ENCODE measurements at places on chromosomes 3 and 15.
A peak's percentile ranks its signal among the peaks of the same experiment; 100 is the strongest.

DNA sequence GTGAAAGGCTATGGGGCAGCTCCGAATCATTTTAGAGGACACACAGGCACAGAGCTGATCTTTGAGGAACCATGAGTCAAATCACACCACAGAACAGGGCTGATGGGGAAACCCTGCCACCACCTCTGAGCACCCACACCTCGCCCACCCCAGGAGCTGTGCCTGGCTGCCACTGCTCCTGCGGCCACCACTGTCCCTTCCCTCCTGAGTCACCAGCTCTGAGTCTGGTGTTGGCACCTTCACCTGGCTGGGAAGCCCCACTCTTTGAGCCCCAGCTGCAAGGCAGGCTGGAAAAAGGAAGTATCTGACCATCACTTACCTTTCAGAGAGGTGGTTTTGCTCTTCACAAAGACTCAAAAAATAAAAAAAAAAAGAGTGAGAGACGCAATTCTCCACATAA, 63.6 kb upstream of the MEF2A start:
- peak; percentile 49 for DNase-seq

GRCh38 chr15:88629071-88629470, 7.9 kb downstream of the AEN start:
- no peak for DNase-seq

GRCh38 chr3:101262393-101263240, 57.8 kb downstream of the IMPG2 start:
- DNase-seq = no peak

GRCh38 chr3:13494463-13495350, 14.6 kb downstream of the HDAC11 start:
- no peak for DNase-seq

DNA sequence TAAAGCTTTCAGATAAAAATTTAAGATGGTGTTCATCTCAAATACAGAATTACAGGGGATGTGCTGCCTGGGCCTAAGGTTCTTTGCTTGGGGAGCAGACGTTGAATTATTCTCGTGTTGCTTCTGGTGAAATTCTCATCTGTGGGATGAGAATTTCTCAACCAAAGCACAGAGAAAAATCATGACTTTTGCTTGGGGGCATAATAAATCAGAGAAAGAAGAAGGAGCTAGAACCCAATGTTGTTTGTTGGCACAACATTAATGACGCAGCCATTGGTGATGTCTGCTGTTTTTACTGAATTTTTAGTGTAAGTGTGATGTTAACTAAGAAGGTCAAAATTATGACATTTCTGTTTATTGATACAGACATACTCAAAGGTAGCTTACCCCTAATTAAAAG, 35.7 kb downstream of the P3H2 start:
- DNase-seq = no peak

- no peak for DNase-seq
These were observed 328.3 kb downstream of the THSD4 start for GRCh38 chr15:71443538-71443937.

DNA sequence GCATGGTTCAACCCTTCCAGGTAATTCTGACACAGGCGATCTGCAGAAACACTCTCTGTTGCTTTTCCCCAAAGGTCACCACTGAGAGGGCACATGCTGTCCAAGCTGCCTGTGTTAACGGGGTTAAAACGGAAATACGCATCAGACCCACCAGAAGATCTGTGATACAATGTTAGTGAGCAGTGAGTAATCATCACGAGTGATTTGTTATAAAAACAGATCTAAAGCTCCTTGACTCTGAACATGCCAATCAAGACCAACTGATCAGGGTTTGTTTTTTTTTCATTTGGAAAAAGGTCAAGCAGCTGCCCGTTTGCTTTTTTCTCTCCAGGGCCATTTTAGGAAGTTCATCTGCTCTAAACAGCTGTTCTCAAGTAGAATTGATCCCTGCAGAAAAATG, 43.2 kb downstream of the FGF12 start:
- no peak for DNase-seq

DNA sequence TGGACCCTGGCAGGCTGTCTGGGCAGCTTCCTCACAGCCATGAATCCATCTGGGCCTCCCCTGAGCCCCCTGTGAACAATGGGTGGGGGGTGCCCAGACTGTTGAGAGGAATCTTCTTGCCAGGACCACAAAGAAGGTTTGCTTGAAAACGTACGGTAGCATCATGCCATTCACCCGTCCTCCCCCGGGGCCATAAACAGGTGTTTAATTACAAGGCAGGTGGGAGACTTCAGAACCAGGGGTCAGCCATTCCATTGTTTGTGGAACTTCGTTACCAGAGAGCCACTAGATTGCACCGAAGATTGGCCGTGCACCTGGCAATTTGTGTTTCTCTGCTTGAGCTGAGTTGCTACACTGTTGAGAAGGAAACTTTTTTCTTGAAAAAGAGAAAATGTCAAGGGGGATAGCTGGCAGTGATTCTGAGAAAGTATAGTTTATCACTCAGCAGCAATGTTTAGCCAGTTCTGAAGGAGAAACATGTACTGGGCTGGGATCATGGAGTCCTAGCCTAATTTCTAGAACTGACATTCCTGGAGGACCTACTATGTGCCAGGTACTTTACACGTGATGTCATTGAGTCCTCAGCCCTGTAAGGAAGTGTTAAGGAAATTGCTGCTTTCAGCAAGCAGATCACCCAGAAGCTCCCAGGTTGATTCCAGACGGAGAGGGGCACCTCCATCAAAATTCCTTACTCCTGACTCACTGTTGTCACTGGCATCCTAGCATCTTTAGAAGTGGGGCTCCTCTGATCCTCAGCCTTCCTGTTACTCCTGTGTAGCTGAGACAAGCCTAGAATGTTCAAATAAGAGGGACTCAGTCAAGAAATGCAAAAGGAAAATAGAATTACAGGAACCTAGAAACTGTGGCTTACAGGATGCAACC, 103.8 kb upstream of the UBE2E1 start:
- DNase-seq = no peak

DNA sequence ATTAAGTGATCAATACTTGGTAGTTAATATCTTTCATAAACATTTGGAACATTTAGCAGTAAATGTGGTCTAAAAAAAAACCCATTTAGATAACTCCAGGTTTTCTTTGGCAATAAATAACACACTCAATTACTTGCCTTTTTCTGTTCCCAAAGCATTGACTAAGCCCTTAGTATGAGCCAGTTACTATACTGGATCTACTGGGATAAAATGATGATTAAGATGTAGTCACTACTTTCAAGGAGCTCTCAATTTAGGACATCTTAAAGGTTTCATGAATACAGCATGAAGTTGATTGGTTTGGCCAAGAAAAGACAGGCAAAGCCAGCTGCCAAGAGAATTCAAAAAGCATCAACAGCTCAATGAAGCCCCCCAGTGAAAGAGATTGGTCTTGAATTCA, 250.9 kb downstream of the EPHA3 start:
- no peak for DNase-seq

DNA sequence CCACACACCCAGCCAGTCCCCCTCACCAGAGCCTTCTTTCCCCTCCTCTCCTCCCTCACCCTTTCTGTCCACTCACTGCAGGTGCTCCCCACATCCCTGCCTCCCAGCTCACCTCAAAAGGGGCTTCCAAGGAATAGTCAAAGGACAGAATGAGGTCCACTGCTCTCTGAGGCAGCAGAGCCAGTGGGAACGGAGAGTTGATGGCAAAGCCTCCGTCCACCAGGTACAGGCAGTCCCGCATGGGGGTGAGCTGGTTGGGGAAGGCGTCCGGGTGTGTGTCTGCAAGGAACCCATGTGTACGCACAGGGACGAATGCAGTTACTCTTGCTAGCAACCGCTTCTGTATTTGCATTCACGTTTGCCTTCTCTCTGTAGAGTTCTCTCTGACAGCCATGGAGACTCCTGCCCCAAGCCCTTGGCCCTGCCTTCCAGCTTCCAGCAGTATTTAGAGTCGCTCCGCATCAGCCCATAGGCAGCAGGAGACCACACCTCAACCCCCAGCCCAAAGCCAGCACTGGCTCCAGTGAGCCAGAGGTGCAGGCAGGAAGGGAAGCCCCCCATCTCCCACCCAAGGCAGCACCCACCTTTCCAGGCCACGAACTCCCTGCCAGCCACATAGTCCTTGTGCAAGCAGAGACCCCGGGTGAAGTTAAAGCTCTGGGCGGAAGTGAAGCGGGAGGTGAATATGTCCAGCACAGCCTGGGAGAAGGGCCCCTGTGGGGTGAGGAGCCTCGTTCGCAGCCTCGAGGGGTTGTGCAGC, 12.4 kb downstream of the PLA2G4F start:
- no peak for DNase-seq

GRCh38 chr3:50095352-50095998, 6.8 kb downstream of the RBM5 start:
- no peak for DNase-seq

GRCh38 chr3:45188719-45189659, 37.1 kb downstream of the TMEM158 start:
- no peak for DNase-seq

DNA sequence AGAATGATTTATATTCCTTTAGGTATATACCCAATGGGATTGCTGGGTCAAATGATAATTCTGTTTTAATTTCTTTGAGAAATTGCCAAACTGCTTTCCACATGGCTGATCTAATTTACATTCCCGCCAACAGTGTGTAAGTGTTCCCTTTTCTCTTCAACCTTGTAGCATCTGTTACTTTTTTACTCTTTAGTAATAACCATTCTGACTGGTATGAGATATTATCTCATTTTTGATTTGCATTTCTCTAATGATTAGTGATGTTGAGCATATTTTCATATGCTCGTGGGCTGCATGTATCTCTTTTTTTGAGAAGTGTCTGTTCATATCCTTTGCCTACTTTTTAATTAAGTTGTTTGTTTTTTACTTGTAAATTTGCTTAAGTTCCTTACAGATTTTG, 1264.2 kb downstream of the OTOL1 start:
- no peak for DNase-seq

DNA sequence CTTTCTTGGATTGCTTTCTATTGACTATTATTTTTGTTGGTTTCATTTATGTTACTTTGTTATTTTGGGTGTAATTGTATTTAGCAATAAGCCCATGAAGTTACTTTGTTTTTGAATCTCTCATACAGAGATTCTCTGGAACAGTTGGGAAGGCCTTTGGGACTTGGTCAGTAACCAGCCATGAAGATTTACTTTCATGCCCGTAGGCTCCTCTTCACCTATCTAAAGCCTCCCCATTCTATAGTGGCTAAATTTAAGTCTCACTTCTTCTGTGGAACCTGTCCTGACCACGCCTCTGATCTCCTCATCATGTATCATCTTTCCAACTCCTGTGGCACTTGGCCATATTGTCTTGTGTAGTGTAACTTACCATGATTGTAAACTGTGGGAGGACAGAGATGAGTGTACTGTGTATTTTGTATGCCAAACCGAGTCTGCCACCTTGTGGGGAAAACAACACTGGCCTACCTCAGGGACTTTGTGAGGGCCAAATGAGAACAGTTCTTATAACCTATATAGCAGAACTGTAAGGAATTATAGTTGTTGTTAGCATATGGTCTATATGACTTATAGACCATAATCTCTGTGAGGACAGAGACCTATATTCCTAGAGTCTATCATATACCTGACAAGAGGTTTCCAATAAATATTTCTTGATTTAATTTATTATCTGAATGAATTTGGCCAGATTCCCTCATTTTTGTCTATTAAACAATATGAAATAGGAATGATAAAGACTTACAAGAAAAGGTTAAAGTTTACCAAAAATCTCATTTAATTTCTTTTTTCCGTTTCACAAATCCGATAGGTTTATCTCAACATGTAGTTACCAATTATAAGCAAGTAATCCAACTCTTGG, 75.0 kb downstream of the STARD9 start:
- peak; percentile 55 for DNase-seq

DNA sequence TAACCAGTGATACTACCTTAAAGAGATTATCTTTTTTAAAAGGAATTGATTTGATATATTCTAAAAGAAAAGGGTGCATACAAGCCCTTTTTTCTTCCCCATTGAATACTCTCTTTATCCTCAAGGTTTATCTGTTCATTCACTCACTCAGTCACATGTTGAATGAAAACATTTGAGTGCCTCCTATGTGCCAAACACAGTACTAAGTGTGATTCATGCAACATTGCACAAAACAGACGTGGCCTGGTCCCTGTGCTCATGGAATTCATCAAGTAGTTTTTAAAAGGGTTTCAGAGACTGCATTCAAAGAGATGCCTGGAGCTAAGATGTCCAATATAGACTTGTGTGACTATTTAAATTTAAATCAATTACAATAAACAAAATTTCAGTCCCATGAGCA, 462.2 kb upstream of the MDFIC2 start:
- DNase-seq = no peak

GRCh38 chr3:194086388-194087075, 49.4 kb upstream of the HES1 start:
- no peak for DNase-seq

DNA sequence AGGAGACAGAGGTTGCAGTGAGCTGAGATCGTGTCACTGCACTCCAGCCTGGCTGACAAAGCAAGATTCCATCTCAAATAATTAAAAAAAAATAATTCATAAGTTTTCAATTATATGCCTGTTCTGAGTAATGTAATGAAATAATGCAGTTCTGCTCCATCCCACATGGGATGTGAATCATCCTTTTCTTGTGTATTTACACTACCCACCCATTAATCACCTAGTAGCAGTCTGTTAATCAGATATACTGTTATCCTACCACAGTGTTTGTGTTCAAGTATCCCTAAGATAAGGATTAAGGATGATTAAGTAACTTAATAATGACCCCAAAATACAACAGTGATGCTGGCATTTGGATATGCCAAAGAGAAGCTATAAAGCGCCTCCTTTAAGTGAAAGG, 38.8 kb downstream of the PIGB start:
- no peak for DNase-seq

DNA sequence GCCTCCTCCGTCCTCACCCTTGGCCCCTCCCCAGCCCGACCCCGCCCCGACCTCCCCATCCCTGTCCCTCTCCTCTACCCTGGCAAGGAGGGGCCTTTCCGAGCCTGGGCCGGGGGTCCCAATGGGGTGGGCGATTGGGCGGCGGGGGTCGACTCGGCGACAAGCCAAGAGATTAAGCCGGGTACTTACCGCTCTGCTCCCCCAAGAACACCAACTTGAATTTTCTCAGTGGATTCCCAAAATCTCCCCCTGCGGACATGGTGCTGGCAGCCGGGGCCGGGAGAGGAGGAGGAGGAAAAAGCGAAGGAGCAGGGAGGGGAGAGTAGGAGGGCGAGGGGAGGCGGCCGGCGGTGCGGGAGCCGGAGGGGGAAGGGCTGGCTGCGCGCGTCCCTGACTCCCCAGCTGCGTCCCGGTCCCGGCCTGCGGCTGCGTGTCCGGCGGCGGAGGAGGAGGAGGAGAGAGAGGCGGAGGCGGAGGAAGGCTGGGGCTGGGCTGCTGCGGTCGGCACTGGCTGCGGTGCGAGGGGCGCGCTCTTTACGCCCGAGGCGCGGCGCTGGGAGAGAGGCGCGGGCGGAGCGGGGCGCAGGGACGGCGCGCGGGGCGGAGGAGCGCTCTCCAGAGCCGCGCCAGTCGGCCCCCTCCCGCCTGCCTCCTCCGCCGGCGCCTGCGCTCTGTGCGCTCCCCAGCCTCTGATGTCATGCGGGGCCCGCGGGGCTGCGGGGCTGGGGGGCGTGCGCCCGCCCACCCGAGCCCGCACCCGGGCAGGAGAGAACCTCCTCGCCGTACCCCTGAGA, at the start of gene RAB6B:
Gene RAB6B, minus strand, starts transcription at position 675 of the 794 bp plus-strand sequence. Its CDS starts 416 bp downstream, at position 259.
- no peak for DNase-seq

GRCh38 chr15:91572110-91572509, 281.4 kb upstream of the SLCO3A1 start:
- DNase-seq = no peak

- DNase-seq = no peak
These were observed 286.5 kb upstream of the RBMS3 start for GRCh38 chr3:28994161-28994905.

- no peak for DNase-seq
These were observed 39.7 kb downstream of the DIPK2A start for GRCh38 chr3:144011251-144011799.

GRCh38 chr15:63942486-63943365, 103.6 kb downstream of the DAPK2 start:
- DNase-seq = no peak

- DNase-seq = no peak
These were observed 363 bp downstream of the GTF2E1 start for GRCh38 chr3:120742849-120743365.

Measured in CD4-positive, alpha-beta T cell treated with Interferon gamma for 1 hour (primary cell).